Activated naive CD4-positive, alpha-beta T cell treated with anti-CD3 and anti-CD28 coated beads for 36 hours (primary cell): ENCODE measurements at places on chromosomes 12 and 14. TPM values are rescaled to one million over a fixed set of nuclear protein-coding genes. Genes with fewer than 3 reads are reported as not detected.

The SPRYD4 gene
- total RNA-seq, result 2.2 TPM

The BICDL1 gene
- 128 TPM for total RNA-seq

The SSTR1 gene
- not detected for total RNA-seq

- peak; percentile 20 for DNase-seq
Observed at GRCh38 chr12:1630133-1630826, 1.2 kb downstream of the WNT5B start.

DNA sequence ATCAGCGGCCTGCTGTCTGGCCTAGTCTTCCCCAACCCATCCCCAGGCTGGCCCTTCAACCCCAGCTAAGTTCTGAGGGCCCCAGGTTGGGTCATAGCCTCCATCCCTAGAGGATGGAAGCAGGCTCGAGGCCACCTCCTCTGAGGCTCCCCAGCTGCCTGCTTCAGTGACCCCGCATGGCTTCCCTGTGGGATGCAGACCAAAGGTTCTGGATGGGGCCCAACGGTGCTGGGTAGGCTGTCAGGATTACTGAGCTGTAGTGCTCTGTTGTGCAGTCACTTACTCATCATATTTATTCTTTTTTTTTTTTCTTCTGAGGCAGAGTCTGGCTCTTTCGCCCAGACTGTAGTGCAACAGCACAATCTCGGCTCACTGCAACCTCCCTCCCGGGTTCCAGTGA, 92.0 kb downstream of the IRF2BPL start:
- no peak for DNase-seq

GRCh38 chr12:26954027-26954426, 15.8 kb downstream of the FGFR1OP2 start:
- no peak for DNase-seq
